Heart left ventricle (tissue), 16 donors: ENCODE measurements at places on chromosomes 4 and X. TPM values are rescaled to one million over a fixed set of nuclear protein-coding genes. Genes with fewer than 3 reads are reported as not detected.

Gene RBM3
- total RNA-seq: 161 TPM

Gene CLCN4
- total RNA-seq: 20.3 TPM

Gene PITX2
- total RNA-seq: not detected

Gene NKX6-1
- total RNA-seq: not detected

Gene F8A2
- not detected for total RNA-seq

Gene CCDC110
- total RNA-seq: 0.98 TPM

Gene PLP1
- 5.1 TPM for total RNA-seq

Gene KCND1
- 0.19 TPM for total RNA-seq

Gene PPBP
- total RNA-seq: 0.55 TPM

Gene DHX15
- 65.8 TPM for total RNA-seq

DNA sequence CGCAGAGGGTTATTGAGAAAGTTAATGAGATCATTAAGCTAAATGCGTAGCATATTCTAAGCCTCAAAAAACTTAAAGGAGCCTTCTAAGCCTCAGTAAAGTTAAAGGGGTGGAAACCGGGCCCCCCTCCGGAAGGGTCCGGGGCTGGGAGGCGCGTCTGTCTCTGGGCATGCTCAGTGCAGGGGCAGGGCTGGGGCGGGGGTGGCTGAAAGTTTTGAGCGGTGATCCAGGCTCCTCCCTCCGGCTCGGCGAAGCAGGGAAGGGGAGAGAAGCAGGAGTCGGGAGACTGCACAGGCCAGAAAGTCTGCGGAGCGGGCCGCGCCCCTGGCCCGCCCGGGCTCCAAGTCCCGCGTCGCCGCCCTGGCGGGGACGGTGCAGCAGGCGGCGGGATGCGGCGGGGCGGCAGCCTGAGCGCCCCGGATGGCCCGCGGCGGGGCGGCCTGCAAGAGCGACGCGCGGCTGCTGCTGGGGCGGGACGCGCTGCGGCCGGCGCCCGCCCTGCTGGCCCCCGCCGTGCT, at the start of gene EVC:
EVC (plus strand) TSS at position 241 of the 518 bp plus-strand sequence; CDS start at position 421, 180 bp downstream.
- H3K27ac ChIP-seq: peak within 1 kb of the TSS; percentile 87
- peak; percentile 89 for DNase-seq
- H3K4me1 ChIP-seq: peaks cover 29% of the 10 kb centered on the region
- H3K27me3 ChIP-seq: no peaks in the 10 kb centered on the region
- peak within 1 kb of the TSS; percentile 48 for H3K4me3 ChIP-seq
- H3K36me3 ChIP-seq: no peaks in the 10 kb centered on the region

GRCh38 chrX:18701621-18702361, 5.7 kb upstream of the PPEF1 start:
- no peak overlapping the region for H3K27ac ChIP-seq
- H3K27me3 ChIP-seq: no peaks in the 10 kb centered on the region
- H3K4me1 ChIP-seq: no peaks in the 10 kb centered on the region
- H3K4me3 ChIP-seq: no peak overlapping the region
- DNase-seq: peak; percentile 23

- H3K27ac ChIP-seq: no peak overlapping the region
- H3K4me1 ChIP-seq: peaks cover 18% of the 10 kb centered on the region
- H3K27me3 ChIP-seq: no peaks in the 10 kb centered on the region
- no peak overlapping the region for H3K4me3 ChIP-seq
Measured at GRCh38 chrX:44937606-44938005, 64.6 kb downstream of the KDM6A start.

- no peak overlapping the region for H3K4me3 ChIP-seq
- H3K36me3 ChIP-seq: no peaks in the 10 kb centered on the region
- no peak overlapping the region for H3K27ac ChIP-seq
- DNase-seq: no peak
- no peaks in the 10 kb centered on the region for H3K27me3 ChIP-seq
Measured at GRCh38 chr4:159689526-159689925, 586.6 kb downstream of the RAPGEF2 start.

GRCh38 chr4:54063737-54064316, 578 bp downstream of the CHIC2 start:
- H3K27me3 ChIP-seq: no peaks in the 10 kb centered on the region
- H3K4me3 ChIP-seq: peak overlapping the region; percentile 89
- H3K36me3 ChIP-seq: no peaks in the 10 kb centered on the region
- H3K27ac ChIP-seq: peak overlapping the region; percentile 97
- H3K4me1 ChIP-seq: peaks cover 28% of the 10 kb centered on the region

GRCh38 chrX:30010471-30010870, 204.9 kb upstream of the MAGEB2 start:
- H3K36me3 ChIP-seq: no peaks in the 10 kb centered on the region
- H3K4me1 ChIP-seq: no peaks in the 10 kb centered on the region
- DNase-seq: no peak
- H3K27me3 ChIP-seq: no peaks in the 10 kb centered on the region

GRCh38 chrX:18098763-18099162, 121.9 kb downstream of the BEND2 start:
- H3K36me3 ChIP-seq: no peaks in the 10 kb centered on the region
- no peaks in the 10 kb centered on the region for H3K27me3 ChIP-seq
- no peak overlapping the region for H3K4me3 ChIP-seq
- no peak overlapping the region for H3K27ac ChIP-seq

- H3K36me3 ChIP-seq: no peaks in the 10 kb centered on the region
- H3K4me1 ChIP-seq: no peaks in the 10 kb centered on the region
- no peak overlapping the region for H3K4me3 ChIP-seq
- no peak overlapping the region for H3K27ac ChIP-seq
- DNase-seq: no peak
Measured at GRCh38 chr4:61182915-61183314, 17.2 kb upstream of the ADGRL3 start.

DNA sequence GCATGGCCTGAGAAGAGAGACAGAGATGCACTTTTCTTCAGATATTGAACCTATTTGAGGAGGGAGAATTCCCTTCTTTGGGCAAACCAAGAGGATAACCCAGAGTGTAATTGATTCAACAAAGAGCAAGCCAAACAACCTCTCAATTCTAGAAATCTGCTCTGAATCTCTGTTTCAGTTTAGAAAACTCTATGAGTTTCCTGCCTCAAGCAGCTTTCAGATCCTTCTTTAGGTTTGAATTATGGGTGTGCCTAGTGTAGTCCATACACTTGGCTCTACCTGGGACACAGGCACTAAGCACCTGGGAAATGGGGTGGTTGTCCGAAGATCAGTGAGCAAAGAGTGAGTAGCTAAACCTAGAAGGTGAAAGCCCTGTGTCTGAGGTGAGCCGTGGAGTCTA, 52.0 kb upstream of the MTMR8 start:
- no peaks in the 10 kb centered on the region for H3K36me3 ChIP-seq
- H3K4me3 ChIP-seq: no peak overlapping the region
- no peak for DNase-seq
- H3K4me1 ChIP-seq: no peaks in the 10 kb centered on the region
- no peaks in the 10 kb centered on the region for H3K27me3 ChIP-seq

GRCh38 chr4:8297691-8298485, 28.3 kb downstream of the HTRA3 start:
- no peaks in the 10 kb centered on the region for H3K36me3 ChIP-seq
- no peaks in the 10 kb centered on the region for H3K27me3 ChIP-seq
- no peaks in the 10 kb centered on the region for H3K4me1 ChIP-seq
- DNase-seq: peak; percentile 25
- no peak overlapping the region for H3K4me3 ChIP-seq

GRCh38 chr4:80322716-80323115, 12.8 kb upstream of the CFAP299 start:
- no peak for DNase-seq
- H3K4me3 ChIP-seq: no peak overlapping the region
- H3K4me1 ChIP-seq: no peaks in the 10 kb centered on the region
- H3K27ac ChIP-seq: no peak overlapping the region

GRCh38 chr4:152591396-152591795, 55.5 kb upstream of the FBXW7 start:
- H3K36me3 ChIP-seq: no peaks in the 10 kb centered on the region
- H3K27ac ChIP-seq: peak overlapping the region; percentile 34
- peak overlapping the region; percentile 17 for H3K4me3 ChIP-seq

DNA sequence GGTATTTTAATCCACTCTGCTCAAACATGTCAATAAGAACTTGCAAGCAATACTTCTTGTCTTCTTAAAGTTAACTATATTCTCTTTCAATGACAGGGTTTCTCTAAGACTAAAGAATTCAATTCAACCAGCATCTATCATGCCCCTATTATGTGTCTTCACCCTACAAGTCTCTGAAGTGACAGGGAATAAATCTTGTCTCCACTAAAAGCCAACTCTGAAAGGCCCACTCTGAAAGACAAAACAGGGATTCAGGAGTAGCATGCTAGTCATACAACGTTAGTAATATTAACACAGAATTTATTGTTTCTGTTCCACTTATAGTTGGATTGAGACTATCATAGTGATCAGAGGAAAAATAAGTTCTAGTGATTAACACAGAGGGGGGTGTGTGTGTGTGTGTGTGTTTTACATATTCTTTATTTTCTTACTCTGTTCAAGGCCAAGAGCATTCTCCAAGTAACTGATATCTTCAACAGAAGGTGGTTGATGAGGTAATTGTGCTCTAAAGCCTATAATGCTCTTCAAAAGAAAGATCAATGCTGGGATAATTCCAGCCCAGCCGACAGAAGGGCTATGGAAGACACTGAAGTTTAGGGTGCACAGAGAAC, 122.4 kb upstream of the DCLK2 start:
- H3K27me3 ChIP-seq: no peaks in the 10 kb centered on the region
- H3K4me1 ChIP-seq: no peaks in the 10 kb centered on the region
- no peaks in the 10 kb centered on the region for H3K36me3 ChIP-seq
- DNase-seq: no peak
- no peak overlapping the region for H3K4me3 ChIP-seq

DNA sequence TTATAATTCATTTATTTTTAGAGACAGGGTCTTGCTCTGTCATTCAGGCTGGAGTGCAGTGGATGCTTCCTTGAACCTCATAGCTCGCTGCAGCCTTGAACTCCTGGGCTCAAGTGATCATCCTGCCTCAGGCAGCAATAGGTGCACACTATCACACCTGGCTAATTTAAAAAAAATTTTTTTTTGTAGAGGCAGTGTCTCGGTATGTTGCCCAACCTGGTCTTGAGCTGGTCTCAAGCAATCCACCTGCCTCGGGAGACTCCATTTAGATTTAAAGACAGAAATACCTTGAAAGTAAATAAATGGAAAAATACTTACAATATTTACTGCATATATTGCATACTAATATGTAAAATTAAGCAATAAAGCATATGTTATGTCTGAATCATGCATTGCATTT, 40.3 kb upstream of the MAB21L2 start:
- H3K4me1 ChIP-seq: no peaks in the 10 kb centered on the region
- H3K4me3 ChIP-seq: no peak overlapping the region
- H3K27ac ChIP-seq: no peak overlapping the region
- no peaks in the 10 kb centered on the region for H3K27me3 ChIP-seq
- DNase-seq: no peak
- H3K36me3 ChIP-seq: no peaks in the 10 kb centered on the region
